ENCODE measurements at places on chromosomes 6 and 20. TPM values are rescaled to one million over a fixed set of nuclear protein-coding genes. Genes with fewer than 3 reads are reported as not detected.
A peak's percentile ranks its signal among the peaks of the same experiment; 100 is the strongest.

- H3K27me3 ChIP-seq = no peaks in the 10 kb centered on the region
- no peak for DNase-seq
- H3K36me3 ChIP-seq = no peaks in the 10 kb centered on the region
- H3K4me3 ChIP-seq = no peak overlapping the region
- no peaks in the 10 kb centered on the region for H3K4me1 ChIP-seq
- H3K27ac ChIP-seq = no peak overlapping the region
Observed at GRCh38 chr6:49618257-49618656, 18.4 kb downstream of the RHAG start.

DNA sequence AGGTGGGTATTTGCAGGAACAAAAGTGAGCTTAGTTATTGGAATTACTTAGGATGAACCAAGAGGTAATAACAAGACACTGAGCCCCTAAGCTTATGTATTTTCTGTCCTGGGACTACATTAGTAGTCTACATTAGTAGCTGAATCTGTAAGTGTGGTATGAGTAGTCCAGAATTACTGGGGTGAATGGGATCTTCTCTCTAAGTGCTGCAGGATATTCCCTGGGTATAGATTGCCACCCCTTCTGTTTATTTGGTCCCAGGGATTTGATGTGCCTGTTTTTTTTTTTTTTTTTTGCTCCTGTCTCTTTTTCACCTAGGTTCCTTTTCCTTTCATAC is 5.9 kb downstream of the CD2AP start:
- DNase-seq = no peak
- no peak overlapping the region for H3K4me3 ChIP-seq
- H3K27me3 ChIP-seq = no peaks in the 10 kb centered on the region
- no peaks in the 10 kb centered on the region for H3K36me3 ChIP-seq
- H3K27ac ChIP-seq = no peak overlapping the region

RNF182 gene
- total RNA-seq = 5.3 TPM

DNA sequence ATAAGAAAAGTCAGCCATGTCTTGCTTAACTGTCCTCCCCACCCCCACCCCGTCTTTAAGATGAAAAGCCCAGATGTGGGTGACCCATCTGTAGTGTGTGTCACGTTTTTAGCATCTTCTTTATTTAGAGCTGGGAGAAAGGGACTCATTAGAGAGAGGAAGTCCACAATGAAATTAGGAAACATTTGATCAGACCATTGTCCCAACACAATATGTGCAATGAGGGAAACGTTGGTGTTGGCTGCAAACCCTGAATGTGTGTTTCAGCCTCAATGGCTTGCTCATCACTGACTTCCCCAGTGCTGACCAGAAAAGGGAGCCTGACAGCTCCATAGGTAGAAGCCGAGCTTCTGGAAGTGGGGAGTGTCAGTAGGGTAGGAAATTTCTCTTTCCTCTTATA is 475.7 kb downstream of the CD83 start:
- H3K27ac ChIP-seq = no peak overlapping the region
- no peaks in the 10 kb centered on the region for H3K4me1 ChIP-seq
- no peaks in the 10 kb centered on the region for H3K27me3 ChIP-seq
- no peak for DNase-seq
- no peak overlapping the region for H3K4me3 ChIP-seq

MYBL2 gene
- total RNA-seq = 1.7 TPM

- DNase-seq = no peak
- H3K27ac ChIP-seq = no peak overlapping the region
- no peaks in the 10 kb centered on the region for H3K4me1 ChIP-seq
- H3K36me3 ChIP-seq = no peaks in the 10 kb centered on the region
- H3K4me3 ChIP-seq = no peak overlapping the region
Observed at GRCh38 chr20:25398376-25399036, 7.9 kb upstream of the ABHD12 start.

TPMT gene
- 14.0 TPM for total RNA-seq

DNA sequence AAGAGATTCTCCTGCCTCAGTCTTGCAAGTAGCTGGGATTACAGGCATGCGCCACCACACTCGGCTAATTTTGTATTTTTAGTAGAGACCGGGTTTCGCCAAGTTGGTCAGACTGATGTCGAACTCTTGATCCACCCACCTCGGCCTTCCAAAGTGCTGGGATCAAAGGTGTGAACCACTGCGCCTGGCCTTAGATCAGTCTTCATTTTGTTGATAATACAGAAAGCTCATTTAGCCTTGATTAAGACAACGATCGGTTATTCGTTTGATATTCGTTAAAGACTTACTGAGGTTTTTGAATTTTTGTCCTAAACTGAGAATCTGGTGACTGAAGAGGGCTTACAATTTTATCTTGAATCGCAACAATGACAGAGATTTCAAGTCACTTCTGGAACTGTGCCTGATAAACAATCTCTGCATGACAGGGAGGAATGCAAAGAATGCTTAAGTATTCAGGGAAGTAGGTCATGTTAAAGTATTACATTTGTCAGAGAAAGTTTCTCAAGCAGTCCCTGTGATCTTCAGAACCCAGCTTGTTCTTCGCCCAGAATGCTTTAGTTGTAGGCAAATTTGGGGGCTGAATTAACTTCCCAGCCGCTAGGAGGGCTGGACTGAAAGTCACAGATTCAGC is 14.8 kb downstream of the AKAP12 start:
- no peak for DNase-seq
- H3K4me3 ChIP-seq = no peak overlapping the region
- no peaks in the 10 kb centered on the region for H3K36me3 ChIP-seq
- peak overlapping the region; percentile 36 for H3K27ac ChIP-seq
- H3K27me3 ChIP-seq = no peaks in the 10 kb centered on the region

IYD gene
- total RNA-seq = 1.9 TPM

DNA sequence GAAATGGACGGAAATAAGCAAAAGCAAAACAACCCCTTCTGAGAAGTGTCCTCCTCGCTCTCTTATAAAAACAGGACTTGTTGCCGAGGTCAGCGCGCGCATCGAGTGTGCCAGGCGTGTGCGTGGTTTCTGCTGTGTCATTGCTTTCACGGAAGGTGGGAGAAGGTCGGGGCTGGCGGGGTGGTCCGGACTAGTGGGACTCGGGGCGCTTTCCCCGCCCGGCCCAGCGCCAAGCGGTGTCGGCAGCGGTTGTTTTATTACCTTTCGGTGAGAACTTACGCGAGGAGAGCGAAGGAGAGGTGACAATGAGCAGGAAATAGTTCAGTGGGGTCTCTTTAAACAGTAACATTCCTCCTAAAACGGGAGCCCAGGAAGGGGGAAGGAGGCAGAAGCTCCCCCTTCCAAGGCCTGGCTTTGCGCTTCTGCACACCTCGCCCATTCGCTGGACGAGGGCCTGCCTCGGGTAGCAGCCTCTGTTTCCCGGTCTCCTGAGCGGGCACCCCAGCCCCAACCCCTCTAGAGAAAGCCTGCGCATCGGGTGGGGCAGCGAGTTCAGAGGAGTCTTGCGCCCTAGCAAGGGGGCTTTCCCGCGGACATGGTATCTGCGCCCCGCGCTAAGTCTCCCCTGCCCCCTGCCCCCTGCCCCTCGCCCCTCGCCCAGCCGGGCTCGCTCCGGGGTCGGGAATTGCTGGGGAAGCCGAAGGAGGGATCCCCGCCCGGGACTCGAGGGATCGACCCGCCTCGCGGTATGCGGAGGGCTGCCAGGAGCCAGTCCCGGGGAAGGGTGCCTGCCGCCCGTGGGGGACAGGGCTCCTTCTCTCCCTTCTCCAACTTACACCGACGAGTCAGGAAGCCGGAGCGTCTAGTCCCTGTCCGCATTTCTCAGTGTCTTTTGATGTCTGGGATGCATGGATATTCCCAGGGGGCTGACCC is 1.2 kb upstream of the TBXT start:
- DNase-seq = no peak
- H3K4me3 ChIP-seq = peak overlapping the region; percentile 33
- H3K36me3 ChIP-seq = no peaks in the 10 kb centered on the region
- H3K27me3 ChIP-seq = peaks cover 91% of the 10 kb centered on the region

MAPK13 gene
- 71.7 TPM for total RNA-seq

DNA sequence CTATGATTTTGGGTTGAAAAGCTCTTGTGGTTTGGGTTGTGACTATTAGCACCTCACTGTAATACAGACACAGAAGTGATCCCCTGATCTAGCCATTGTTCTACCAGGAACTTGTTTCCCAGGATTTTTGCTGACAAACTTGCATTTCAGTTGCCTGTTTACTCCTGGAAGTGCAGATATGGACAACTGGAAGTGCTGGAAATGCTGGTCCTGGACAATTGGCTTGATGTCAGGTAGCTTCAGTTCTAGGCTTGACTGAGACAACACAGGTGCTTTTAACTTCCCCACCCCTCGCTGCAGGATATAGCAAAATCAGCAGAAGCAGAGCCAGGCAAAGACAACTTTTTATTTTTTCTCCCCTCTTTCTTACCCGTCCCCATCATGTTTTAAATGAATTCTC is 27.1 kb upstream of the FBXO30 start:
- no peak overlapping the region for H3K27ac ChIP-seq
- H3K27me3 ChIP-seq = no peaks in the 10 kb centered on the region
- H3K36me3 ChIP-seq = no peaks in the 10 kb centered on the region
- DNase-seq = no peak
- H3K4me3 ChIP-seq = no peak overlapping the region
- H3K4me1 ChIP-seq = peaks cover 10% of the 10 kb centered on the region

GRCh38 chr20:58003525-58003924 is 224.9 kb downstream of the ANKRD60 start:
- peaks cover 10% of the 10 kb centered on the region for H3K4me1 ChIP-seq
- no peak for DNase-seq
- H3K27me3 ChIP-seq = no peaks in the 10 kb centered on the region
- no peak overlapping the region for H3K4me3 ChIP-seq

DNA sequence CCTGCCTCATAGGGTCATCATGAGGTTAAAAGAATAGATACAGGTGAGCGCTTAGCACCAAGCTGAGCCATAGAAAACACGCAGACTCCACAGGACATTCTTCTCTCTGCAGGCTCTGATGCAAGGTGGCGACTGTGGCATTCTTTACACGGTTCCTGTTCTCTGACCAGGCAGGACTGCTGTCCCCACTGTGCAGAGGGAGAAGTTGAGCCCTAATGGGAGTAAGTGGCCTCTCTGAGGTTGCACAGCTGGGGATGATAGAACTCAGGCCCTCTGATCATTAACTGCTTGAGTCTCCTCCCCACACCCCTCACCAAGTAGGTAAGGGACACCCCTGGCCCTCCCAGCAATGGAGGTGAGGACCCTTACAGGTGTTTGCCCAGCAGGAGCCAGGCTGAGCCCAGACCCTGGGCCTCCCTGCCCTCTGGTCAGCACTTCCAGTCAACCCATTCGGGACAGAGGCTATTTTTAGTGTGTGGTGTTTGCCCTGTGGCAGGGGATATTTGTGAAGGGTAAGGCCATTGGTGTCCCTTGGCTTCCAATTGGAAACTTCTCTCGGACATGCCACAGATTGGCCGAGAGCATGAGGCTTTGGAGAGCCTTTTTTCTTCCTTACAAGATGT is 116.8 kb downstream of the VEGFA start:
- H3K36me3 ChIP-seq = no peaks in the 10 kb centered on the region
- no peak overlapping the region for H3K4me3 ChIP-seq
- no peak for DNase-seq
- H3K27me3 ChIP-seq = peaks cover 8% of the 10 kb centered on the region

RGS19 gene
- total RNA-seq = 57.5 TPM

GRCh38 chr6:165034271-165034741 is 275.1 kb downstream of the C6orf118 start:
- no peak for DNase-seq
- no peaks in the 10 kb centered on the region for H3K4me1 ChIP-seq
- H3K27ac ChIP-seq = no peak overlapping the region
- no peaks in the 10 kb centered on the region for H3K27me3 ChIP-seq
- no peak overlapping the region for H3K4me3 ChIP-seq

- no peak for DNase-seq
- no peaks in the 10 kb centered on the region for H3K36me3 ChIP-seq
- H3K4me3 ChIP-seq = no peak overlapping the region
- no peaks in the 10 kb centered on the region for H3K27me3 ChIP-seq
Observed at GRCh38 chr6:8881663-8882062, 446.3 kb upstream of the SLC35B3 start.

OR2H1 gene
- not detected for total RNA-seq

- H3K4me1 ChIP-seq = peaks cover 16% of the 10 kb centered on the region
- DNase-seq = no peak
- no peak overlapping the region for H3K4me3 ChIP-seq
- no peak overlapping the region for H3K27ac ChIP-seq
- H3K27me3 ChIP-seq = no peaks in the 10 kb centered on the region
Observed at GRCh38 chr6:157194643-157195042, 128.7 kb downstream of the TMEM242 start.

DNA sequence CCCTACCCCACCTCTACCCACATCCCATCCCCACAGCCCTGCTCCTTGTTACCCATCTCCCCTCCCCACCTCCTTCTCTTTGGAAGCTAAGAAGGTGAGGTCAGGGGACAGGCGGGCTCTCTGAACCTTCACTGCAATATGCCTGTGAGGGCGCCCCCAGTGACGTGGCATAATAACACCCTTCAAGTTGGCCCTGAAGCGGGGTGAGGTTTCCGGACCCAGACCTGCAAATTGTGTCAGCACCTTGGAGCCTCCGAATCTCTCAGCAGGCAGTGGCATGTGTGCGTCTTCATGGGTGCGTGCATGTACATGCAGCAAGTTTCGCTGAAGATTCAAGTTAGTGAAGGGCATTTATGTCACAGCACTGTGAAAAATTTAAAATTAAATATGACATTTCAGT is 114.6 kb downstream of the SOBP start:
- no peak for DNase-seq
- H3K27ac ChIP-seq = no peak overlapping the region
- no peak overlapping the region for H3K4me3 ChIP-seq
- no peaks in the 10 kb centered on the region for H3K4me1 ChIP-seq
- no peaks in the 10 kb centered on the region for H3K27me3 ChIP-seq
- H3K36me3 ChIP-seq = no peaks in the 10 kb centered on the region

DNA sequence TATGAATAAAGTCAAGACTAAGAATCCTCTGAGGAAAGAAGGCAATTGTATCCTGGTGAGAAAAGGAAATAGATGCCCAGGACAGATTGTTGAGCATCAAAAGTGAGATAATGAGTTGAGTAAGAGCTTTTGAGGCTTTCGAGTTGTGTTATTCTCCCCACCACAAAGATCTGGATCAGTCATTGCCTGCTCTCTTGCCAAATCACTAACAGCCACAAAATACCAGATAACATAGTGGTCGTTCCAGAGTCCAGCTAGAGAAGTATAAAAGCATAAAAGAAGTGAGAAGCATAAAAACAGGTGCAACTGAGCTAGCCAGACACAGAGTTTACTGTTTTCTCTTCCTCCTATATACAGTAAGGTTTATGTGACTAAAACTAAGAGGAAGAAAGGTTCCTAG is 4.9 kb downstream of the SPINT4 start:
- no peaks in the 10 kb centered on the region for H3K27me3 ChIP-seq
- no peak overlapping the region for H3K27ac ChIP-seq
- H3K36me3 ChIP-seq = no peaks in the 10 kb centered on the region
- no peak for DNase-seq
- H3K4me3 ChIP-seq = no peak overlapping the region
- no peaks in the 10 kb centered on the region for H3K4me1 ChIP-seq

SLC22A2 gene
- not detected for total RNA-seq

RIPPLY2 gene
- not detected for total RNA-seq

RAET1G gene
- total RNA-seq = 0.83 TPM

- no peaks in the 10 kb centered on the region for H3K27me3 ChIP-seq
- H3K27ac ChIP-seq = no peak overlapping the region
- H3K4me1 ChIP-seq = no peaks in the 10 kb centered on the region
- no peaks in the 10 kb centered on the region for H3K36me3 ChIP-seq
- H3K4me3 ChIP-seq = no peak overlapping the region
Observed at GRCh38 chr6:77626426-77626825, 26.4 kb upstream of the MEI4 start.

RAET1L gene
- total RNA-seq = not detected

JPH2 gene
- 4.6 TPM for total RNA-seq

CTSA gene
- 185 TPM for total RNA-seq

GRCh38 chr6:91487696-91488392 is 901.0 kb upstream of the MAP3K7 start:
- H3K36me3 ChIP-seq = no peaks in the 10 kb centered on the region
- no peaks in the 10 kb centered on the region for H3K27me3 ChIP-seq
- no peak for DNase-seq
- H3K27ac ChIP-seq = no peak overlapping the region

Data from lower lobe of right lung (tissue), 2 donors.